ENCODE measurements at places on chromosomes 3 and 15.

DNA sequence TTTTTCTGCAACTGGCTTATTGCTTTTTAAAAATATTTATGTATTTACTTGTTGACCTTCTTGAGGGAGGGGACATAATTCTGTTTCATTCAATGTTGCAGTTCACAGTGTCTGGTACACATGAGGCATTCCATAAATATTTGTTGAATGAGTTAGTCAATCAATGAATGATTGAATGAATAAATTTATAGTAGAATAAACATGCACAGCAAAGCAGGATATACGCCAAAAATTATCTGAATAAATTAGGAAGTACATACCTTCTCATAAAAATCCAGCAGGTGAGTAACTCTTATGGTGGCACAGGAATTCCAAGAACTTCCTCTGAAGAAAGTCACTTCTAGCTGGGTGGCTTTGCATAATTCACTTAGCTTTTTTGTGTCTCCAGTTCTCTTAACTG lies 469.4 kb upstream of the ATP11B start:
- DNase-seq = no peak

GRCh38 chr3:149473357-149474249 lies 894 bp upstream of the TM4SF4 start:
- no peak for DNase-seq

DNA sequence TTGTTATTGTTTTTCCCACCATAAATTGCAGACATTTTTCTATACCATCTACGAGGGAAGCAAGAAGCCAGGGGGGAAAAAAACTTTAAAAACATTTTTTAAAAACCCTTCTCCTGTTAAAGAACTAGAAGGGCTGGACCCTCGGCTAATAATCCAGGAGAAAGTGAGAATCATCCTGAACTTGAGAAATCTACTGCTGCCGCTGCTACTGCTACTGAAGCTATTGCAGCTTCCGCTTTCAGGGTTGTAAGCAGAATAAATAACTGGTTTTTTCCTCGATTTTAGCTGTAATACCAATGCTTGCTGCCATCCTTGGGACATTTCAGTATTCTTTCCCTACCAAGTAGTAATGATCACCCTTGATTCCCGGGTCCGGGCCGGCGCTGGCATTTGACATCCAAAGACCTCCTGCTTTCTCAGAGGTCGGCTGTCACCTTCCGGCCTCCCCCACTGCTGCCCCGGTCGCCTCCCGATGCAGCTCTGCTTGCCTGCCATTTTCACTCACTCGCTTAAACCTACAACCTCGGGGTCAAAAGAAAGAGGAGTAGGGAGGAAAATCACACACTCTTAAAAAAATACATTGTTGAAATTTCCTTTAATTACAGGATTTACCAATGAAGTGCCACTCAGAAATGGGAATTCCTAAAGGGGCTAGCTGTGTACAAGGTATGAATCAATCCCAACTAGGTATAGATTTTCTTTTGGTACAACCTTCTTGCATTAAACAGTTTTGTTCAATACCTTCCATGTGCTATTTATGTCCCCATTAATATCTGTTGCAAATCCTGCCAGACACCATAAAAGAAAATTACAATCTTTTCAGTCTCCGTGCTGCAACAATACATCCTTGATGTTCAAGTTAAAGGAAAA lies 674 bp upstream of the MECOM start:
- DNase-seq = no peak

DNA sequence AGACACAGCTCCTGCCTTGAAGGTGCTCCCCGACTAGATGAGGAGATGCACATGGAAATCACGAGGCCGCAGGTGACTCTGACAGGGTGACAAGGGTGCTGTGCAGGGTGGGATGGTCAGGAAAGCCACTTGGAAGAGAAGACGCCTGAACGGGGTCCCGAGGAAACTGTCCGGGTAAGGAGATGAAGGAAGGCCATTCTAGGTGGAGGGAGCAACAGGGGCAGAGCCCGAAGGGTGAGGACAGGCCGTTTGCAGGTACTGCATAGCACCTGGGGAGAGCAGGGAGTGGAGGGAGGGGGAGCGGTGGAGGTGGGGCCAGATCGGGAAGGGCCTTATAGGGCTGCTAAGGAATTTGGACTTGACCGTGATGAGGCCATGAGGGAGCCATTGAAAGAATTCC lies 105.6 kb upstream of the DLG1 start:
- DNase-seq = no peak

DNA sequence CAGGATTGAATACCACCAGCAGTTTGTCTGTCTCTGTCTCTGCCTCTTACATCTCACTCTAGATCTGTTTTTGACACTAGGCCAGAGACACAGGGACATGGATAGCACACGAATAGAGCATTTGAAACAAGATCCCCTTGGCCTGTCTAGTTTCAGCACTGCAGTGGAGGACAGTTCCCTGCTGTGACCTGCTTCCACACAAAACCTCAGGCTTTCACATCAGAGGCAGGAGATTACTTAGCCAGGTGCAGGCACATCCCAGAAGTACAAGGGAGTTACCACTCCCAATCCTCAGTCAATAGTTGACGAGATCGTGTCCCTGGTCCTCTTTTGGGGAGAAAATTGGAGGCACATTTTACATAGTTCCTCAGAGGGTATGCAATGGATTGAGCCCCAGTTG lies 34.0 kb upstream of the CCK start:
- no peak for DNase-seq

Measured in stimulated activated CD8-positive, alpha-beta memory T cell treated with anti-CD3 and anti-CD28 coated beads, Interleukin-7, amount 100 ng/mL, for 1 hour (primary cell).